ENCODE measurements at places on chromosomes 7 and 10.
A peak's percentile ranks its signal among the peaks of the same experiment; 100 is the strongest.

- no peak for DNase-seq
Observed at GRCh38 chr10:87849001-87849400, 14.3 kb downstream of the KLLN start.

DNA sequence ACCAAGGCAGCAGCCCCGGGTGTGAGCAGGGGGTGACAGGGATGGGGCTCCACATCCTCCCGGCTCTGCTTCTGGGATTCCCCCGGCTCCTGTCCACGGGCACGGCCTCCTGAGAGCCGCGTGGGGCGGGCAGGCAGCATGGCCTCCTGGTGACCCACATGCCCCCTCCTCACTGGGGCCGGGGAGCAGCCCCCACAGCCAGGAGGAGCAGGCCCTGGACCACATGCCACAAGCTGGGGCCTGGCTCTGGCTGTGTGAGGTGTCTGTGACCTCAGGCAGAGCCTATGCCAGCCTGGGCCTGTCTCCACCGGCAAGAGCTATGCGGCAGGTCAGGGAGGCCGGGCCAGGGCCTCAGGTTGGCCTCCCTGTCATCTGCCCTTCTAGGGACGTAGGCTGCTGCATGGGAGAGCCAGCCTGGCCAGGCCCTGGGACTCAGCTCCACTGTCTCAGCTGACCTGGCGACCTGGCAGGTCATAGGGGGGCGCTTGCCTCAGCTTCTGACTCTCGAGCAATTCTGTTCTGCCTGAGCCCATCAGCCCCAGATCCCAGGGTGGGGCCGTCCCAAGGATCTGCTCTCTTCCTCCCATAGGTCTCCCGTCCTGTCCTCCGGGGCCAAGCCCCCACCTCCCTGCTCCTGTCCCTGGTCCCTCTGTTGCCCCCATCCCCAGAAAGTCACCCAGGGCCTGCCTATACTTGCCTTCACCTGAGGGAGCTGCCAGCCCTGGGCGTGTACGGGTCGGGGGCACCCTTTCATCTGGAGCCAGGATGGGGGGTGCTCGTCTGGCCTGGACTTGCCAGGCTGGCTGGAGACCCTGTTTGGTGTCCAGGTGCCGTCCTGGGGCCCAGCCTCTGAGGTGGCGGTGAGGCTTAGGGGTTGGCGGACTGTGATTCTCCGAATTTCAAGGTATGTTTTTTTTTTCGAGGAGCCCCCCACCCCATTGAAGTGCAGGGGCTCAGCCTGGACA is 3.9 kb upstream of the TMEM184A start:
- peak; percentile 49 for DNase-seq

DNA sequence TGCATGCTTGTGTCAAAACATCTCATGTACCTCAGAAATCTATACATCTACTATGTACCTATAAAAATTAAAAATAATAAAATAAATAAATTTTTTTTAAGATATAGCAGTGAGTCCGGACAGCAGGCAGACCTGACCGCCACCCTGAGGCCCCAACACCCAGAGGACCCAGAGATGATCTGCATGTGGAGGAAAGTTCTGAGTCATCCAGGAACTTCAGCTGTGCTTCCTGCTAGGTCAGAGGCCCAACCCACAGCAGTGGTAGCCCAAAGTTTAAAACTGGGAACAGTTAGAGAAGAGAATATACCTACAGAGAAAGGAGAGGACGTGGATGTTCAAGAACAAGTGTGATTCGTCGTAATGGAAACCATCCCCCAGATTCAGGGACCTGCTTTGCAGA is 683.7 kb upstream of the NRP1 start:
- no peak for DNase-seq

- peak; percentile 73 for DNase-seq
Observed at GRCh38 chr7:73918926-73919693, 58.2 kb downstream of the TMEM270 start.

GRCh38 chr7:118745927-118746326 is 521.4 kb downstream of the ANKRD7 start:
- no peak for DNase-seq

DNA sequence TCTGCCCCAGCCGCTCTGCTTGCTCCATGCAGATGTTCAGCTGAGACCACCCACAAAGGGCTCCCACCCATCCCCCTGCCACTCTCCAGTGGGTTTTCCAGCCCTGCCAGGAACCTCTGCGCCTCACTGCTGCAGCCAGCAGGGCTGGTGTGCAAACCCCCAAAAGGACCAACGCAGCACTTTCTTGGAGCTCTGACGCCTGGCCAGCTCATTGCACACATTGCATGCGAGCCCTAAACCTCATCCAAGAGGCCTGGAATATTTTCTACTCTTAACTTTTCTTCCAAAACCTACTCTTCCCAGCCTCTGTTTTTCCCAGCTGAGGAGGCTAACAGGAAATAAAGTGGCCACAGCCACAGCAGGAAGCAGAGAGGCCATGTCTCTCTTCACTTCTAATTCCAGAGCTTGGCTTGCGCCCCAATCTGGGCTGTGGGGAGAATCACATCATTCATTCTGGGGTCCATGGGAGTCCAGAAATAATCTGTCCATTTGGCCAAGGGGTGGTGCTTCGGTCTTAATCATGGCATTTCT is 4.6 kb upstream of the FAM170B start:
- no peak for DNase-seq

DNA sequence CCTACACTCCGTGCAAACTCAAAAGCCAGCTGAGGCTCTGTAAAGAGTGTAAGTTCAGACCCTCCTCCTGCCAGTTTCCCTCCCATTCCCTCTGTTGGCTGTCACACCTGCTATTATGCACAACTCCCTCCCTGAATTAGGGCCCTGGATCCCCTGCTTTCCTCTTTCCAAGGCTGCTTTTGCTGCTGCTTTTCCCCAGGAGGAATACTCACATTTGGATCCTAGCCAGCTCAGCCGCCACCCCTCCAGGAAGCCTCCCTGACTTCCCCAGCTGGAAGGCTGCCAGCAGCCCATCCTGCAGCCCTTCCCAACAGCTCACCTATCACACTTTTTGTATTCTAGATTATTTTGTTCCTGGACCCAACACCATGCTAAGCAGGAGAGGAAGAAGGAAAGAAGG is 40.9 kb upstream of the WDR11 start:
- DNase-seq = peak; percentile 42

- no peak for DNase-seq
Observed at GRCh38 chr7:72244826-72245398, 167.2 kb downstream of the CALN1 start.

GRCh38 chr10:62806251-62806650 is 1.7 kb downstream of the ADO start:
- no peak for DNase-seq

- peak; percentile 55 for DNase-seq
Observed at GRCh38 chr10:9285690-9286089, 1231.2 kb downstream of the GATA3 start.

DNA sequence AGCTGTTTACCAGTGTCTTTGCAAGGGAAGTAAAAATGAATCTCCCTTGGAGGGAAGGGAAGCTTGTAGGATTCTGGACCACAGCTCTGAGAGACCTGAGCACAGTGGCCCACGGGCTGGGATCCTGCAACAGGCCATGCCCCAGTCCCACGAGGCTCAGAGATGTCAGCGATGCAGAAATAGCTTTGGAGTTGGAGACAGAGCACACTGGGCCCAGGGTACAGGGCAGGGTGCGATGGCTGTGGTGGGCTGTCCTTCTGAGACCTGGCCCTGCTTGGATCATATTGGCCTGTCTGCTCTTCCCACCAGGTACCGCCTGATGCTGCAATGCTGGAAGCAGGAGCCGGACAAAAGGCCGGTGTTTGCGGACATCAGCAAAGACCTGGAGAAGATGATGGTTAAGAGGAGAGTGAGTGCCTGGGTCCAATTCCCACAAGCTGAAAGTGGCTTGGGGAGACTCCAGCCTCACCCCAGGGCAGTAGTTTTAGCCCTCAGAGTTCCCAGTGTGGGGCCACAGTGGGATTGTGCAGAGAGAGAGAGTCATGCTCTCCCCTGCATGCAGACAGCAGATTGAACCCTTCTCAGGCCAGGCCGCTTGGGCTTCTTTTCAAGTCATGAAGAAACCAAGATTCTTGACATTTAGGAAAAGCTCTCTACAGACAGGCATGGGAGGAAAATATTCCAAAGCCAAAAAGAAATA is 13.5 kb upstream of the CSGALNACT2 start:
- no peak for DNase-seq

DNA sequence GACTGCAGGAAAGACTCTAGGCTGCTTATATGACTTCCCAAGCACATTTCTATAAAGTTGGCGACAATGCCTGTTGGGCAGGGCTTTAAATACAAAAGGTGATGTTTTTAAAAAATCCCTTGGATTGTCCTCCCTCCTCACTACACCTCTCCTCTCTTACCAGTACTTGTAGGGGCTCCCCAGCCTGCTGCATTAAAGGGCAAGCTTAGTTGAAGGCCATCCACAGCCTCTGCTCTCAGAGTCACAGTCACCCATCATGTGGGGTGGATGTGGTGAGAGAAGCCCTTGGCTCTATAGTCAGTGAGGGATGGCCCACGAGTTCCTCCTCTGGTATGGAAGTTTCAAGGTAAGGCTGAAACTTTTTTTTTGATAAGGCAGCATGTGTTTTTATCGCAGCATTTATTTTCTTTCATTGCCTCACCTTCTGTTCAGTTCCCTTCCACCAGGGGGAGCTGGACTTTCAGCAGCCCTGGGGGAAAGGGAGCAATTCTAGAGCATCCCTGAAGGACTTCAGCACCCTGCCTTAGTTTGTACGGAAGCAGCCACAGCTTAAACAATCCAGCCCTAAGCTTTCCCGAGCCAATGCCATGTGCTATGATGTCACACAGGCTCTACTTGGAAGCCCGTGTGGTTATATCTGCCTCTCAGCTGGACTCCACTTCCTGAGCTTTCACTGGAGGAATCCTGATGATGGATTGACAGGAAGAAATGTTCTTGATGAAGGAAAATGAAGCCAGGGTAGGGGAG is 131.9 kb downstream of the CALCR start:
- no peak for DNase-seq

DNA sequence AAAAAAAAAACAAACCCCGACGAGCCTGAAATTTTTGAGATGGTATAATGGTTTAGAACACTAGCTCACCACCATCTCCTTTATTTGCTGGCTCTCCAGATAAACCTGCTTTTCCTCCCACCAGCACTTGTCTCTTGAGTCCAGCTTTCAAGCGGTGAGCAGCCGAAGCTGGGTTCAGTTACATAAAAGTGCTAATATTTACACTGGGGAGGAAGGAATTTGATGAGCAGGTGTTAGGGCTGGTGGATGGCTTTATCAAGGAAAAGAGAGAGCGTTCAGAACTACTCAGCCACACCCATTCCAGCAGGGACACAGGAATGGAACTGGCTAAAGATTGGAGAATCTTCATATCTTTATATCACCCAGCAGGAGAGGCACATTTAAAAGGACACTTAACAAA is 6.6 kb upstream of the CALML3 start:
- no peak for DNase-seq

DNA sequence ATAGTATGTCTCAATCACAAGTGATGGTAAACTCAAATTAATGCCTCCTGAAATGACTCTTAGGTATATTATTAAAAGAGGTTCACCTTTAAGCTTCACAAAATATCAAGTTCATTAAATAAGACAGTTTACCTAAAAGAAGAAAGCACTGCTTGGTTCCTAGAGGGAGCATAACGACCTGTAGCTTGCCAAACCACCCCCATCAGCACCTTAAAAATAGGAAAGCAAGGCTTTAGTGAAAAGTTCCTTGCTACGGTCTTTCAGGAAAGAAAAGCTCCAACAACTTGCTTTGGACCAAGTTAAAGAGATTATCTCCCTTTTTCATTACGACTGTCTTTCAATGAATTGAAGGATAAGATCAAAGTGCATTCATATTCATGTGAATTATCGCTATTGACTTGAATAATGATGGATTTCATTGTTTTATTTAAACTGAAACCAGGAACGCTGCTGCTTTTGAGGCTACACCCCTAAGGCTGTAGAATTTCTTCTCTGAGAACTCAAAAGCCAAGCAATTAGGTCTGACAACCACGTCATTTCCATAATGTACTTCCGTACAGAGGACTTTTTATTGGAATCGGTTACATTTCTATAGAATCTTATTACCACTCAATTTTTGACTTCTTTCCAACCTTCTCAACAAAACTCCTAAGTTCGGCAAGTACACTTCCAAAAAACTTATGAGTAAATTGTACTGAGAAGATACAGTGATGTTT is 7.0 kb upstream of the SPAG6 start:
- DNase-seq = no peak

DNA sequence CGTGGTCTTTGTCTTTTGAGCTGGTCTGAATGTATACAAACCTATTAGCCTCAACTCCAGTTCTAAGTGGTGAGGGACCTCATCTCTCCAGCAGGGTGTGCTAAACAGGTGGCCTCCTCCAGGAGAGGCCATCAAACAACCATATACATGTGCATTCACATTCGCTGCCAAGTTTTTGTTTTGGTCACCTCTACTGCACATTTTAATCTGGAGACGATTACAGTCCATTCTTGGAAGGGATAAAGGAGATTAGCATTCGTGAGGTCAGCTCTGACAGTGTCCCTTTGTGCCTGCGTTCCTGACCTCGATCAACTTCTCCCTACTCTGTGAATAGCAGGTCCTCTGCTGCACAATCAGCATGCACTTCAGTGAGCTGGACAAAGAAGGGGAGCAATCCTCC is 60.8 kb downstream of the RHOBTB1 start:
- DNase-seq = peak; percentile 29

GRCh38 chr7:137606061-137606674 is 240.6 kb downstream of the DGKI start:
- no peak for DNase-seq

DNA sequence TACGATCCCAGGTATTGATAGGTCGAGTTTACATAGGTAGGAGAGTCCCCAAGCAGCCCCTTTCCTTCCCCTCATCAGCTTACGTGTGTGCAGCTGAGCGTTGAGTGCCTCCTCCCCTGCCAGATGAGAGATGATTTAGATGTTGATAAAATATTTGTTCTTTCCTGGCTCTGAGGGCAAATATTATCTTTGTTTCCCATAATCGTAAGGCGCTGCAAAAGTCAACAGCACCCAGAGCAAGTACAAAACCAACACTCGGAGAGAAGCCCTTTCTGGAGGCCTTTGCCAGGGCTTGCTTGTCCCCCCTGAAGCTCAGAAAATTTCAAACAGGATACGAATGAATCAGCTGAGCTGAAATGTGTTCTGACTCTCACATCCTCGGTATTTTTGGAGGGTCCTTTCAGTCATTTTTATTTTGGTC is 683.2 kb downstream of the LRMDA start:
- no peak for DNase-seq

DNA sequence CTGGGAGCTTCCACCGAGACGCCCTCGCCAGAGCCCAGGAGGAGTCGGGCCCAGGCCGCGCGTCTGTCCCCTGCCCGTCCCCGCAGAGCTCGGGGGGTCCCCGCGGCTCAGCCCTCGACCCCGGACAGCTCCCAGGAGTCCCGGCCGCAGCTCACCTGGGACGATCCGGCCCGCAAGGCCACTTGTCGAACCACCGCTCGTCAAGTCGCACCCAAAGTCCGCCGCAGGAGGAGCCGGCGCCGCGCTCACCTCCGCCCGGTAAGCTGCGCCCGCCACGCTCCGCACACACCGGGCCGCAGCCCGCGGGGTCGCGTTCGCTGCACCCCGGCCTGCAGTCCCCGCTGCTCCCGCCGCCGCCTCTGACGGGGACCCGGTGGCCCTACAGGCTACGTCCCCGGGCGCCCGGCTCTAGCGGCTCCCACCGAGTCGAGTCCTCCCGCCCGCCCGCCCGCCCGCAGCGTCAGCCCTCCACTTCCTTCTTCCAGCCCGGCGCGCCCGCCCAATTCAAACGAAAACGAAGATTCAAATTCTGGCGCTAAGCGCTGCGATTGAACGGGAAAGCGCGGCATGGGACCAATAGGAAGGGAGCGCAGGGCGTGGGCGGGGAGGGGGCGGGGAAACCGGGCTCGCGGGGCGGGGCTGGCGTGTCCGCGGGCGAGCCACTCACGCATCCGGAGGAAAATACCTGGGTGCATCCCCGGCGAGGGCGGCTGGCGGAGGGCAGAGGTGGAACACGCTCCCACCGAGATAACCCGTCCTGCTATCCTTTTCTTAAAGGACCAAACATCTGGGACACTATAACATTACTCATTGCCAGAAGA is at the start of gene MKI67:
TSS of gene MKI67 (minus strand) at position 480 of the 821 bp plus-strand sequence. CDS start 756 bp downstream, outside the sequence.
- DNase-seq = peak; percentile 97

Data from SK-N-SH (cell line).